ENCODE measurements at places on chromosomes 2 and 18.

DNA sequence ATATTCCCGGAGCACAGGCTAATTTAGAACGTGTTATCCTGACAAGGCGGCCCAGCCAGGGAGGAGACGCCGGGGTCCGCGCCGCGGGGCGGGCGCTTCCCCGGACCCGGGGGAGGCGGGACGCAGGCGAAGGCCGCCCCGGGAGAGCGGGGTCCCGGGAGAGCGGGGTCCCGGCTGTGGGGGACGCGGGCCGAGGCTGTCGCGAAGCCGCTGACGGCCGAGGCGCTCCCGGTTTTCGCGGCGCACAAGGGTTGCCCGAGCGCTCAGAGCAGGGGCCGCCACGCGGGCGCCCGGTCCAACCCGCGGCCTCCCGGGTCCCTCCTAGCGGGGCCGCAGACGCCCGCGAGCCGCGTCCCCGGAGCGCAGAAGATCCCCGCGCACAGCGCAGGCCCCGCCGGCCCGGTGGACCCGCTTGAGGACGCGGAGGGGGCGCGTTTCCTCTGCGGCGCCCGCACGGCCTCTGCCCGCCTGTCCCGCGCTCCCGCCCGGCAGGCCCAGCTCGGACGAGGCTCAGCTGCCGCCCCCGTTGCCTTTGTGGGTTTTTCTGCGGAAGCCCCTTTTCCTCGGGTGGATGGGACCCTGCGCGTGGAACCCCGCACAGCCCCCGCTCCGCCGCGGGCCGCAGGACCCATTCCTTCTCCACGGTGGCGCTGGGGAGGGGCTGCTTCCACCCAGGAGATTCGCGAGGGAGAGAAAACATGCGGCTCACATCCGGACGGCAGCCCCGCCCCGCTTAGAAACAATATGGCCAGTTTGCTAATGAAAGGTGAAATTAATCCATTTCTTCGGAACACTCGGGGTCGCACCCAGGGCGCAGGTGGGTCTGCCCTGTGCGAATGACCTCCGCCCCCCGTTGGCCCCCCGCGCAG lies 9.6 kb upstream of the KCNG2 start:
- no peak for DNase-seq

DNA sequence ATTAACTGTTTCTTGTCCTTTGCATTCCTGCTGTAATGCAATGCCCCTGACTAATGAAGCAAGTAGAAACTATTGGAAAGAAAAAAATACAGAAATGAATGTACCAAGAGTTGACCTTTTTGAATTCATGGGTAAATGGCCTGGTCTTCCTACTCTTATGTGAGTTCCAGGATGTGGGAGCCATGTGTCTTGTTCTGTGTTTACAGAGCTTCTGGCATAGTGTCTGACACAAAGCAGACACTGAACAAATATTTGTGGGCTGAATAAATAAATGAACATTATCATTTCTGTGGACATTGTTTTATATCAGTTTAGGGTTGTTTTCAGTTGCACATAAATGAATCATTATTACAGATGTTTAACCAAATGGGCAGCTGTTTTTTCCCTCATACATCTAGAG lies 155.5 kb downstream of the CD8B2 start:
- no peak for DNase-seq

DNA sequence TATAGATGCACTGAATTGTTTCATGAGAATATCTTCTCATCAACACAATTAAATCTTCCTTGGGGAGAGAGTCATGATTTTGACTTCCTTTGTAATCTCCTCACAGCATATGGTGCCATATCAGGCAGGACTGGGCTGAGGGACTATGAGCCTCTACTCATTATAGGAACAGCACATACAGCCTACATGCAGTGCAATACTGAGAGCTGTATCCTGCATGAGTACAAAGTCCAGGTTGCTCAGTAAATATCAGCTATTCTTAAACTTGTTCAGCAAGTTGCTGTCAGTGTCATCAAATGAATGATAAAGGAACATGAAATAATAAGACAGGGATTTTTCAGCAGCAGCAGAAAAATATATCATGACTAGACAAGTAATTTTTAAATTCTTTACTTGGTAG lies 10.8 kb downstream of the DLGAP1 start:
- DNase-seq, result no peak

- no peak for DNase-seq
These were observed 911.4 kb upstream of the SLC39A10 start for GRCh38 chr2:194745557-194746146.

GRCh38 chr18:35511428-35511827 lies 13.7 kb upstream of the INO80C start:
- no peak for DNase-seq

GRCh38 chr2:55761526-55761925 lies 67.9 kb upstream of the PNPT1 start:
- no peak for DNase-seq

- no peak for DNase-seq
These were observed 98.0 kb downstream of the RND3 start for GRCh38 chr2:150389447-150389846.

GRCh38 chr2:41735476-41735875 lies 312.3 kb upstream of the PKDCC start:
- no peak for DNase-seq

DNA sequence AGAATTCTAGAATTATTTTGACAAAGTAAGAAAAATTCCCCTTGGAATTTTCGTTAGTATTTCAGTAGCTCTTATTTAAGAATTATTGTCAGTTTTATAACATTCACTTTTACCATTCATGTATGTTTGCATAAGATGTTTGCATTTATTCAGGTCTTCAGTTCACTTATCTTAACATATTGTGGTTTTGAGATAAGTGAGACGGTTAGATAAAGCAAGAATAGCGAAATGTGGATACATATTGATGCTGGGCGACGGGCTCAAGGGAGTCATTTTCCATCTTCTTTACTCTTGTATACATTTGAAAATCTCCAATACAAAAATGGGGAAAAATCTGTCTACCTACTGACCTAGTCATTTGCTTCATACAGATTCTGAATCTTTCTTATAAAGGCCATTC lies 156.7 kb upstream of the HDAC4 start:
- no peak for DNase-seq

DNA sequence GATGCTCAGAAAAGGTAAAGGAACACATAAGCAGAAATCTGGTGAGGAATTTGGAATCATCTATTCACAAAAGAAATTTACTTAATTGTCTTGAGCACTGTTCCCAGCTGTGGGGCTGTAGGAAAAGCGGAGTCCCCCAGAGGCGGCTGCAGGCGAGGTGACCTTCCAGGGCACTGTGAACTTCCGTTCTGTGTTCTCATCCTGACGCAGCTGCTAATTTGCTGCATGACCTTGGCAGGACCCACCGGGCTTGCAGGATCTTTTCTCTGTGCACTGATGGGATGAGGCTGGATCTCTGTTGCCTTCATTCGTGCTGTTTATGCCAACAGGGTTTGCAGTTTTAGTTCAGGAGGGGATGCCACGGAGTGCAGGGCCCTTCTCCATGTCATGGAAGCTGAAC lies 301.9 kb upstream of the MYT1L start:
- DNase-seq, result no peak

- no peak for DNase-seq
These were observed 8.4 kb upstream of the PRKCE start for GRCh38 chr2:45643095-45643494.

GRCh38 chr18:58813105-58813504 lies 51.6 kb upstream of the ZNF532 start:
- DNase-seq, result no peak

DNA sequence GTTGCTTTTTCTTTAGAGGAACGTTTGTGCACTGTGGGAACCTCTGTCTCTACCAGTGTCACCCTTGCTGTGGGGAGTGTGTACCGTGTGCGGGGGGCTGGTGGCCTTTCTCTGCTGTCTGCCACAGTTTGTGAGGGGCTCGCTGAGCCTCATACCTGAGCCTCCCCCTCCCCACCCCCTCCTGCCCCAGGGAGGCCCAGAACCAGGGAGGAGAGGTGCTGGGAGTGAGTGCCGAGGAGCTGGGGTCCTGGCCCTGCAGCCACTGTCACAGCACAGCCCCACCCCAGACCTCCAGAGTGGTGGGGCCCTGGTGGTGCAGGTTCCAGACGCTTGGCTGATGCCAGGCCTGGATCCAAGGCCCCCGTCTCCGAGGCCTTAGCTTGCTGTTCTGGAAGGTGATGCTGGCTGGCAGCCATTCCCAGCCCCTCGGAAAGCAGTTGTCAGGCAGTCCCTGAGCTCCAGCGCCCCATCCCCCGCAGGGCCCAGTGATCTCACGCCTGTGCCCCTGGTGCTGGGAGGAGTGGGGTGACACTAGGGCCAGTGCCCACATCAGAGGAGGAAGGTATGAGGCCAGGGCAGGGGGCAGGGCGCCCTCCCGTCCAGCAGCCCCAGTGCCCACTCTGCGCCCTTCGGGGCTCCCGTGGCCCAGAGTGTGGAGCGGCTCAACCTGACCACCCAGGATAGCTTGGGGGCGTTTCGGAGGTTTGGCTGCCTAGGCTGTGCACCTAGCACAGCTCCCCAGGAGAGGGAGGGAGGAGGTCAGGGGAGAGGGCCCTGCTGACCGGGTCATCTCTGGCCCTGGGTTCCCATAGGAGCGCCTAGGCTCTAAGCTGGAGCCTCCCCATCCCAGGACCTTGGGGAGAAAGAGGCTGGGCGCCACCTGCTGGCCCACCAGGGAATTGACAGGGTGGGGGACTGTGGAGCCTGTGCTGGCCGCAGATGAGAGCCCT lies 53.0 kb upstream of the ALPP start:
- peak; percentile 46 for DNase-seq

DNA sequence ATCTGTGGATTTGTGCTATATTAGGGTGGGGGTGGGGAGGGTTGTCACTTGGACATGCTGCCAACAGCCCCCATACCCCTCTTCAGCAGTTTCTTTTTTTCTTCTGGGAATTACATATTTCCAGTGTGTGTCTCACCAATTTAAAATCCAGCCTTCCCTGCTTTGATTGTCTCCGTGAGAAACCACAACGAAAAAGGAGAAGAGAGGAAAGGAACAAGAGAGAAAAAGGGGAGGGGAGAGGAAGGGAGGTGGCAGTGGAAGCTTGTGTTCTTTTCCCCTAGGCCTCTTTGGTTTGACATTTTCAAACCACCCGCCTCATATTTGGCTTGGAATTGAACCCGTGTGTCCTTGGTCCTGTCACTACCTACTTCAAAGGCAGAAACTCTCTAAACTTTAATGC lies 860 bp downstream of the CTNNA2 start:
- DNase-seq, result no peak

GRCh38 chr2:56674084-56674483 lies 490.3 kb downstream of the CCDC85A start:
- no peak for DNase-seq

GRCh38 chr2:39008665-39009064 lies 112.2 kb downstream of the SOS1 start:
- no peak for DNase-seq

GRCh38 chr2:144524118-144525009 lies 4.4 kb upstream of the ZEB2 start:
- no peak for DNase-seq

DNA sequence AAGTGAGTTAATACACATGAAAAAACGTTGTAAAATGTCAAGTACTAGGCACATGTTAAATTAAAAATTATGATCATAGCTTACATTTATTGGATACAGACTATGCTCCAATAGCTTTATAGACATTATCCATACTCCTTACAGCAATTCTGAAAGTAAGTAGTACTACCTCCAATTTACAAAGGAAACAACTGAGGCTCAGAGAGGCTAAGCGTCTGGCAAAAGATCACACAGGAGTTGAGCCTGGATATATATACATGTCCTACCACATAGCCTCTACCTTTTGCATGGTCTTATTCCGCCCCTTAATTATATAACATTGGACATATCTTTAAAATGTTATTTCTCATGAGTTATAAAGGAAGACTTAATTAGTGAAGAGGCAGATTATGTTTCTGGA lies 127.3 kb downstream of the CSRNP3 start:
- no peak for DNase-seq

- no peak for DNase-seq
These were observed 96.8 kb downstream of the GLI2 start for GRCh38 chr2:120832296-120833070.

GRCh38 chr2:108637304-108637669 lies 82.0 kb upstream of the RANBP2 start:
- DNase-seq, result no peak

GRCh38 chr18:582465-582864 lies 2.3 kb downstream of the CETN1 start:
- DNase-seq, result no peak

GRCh38 chr18:50189160-50189559 lies 5.8 kb downstream of the MYO5B start:
- no peak for DNase-seq

GRCh38 chr2:133819906-133820305 lies 251.6 kb upstream of the NCKAP5 start:
- DNase-seq, result no peak

DNA sequence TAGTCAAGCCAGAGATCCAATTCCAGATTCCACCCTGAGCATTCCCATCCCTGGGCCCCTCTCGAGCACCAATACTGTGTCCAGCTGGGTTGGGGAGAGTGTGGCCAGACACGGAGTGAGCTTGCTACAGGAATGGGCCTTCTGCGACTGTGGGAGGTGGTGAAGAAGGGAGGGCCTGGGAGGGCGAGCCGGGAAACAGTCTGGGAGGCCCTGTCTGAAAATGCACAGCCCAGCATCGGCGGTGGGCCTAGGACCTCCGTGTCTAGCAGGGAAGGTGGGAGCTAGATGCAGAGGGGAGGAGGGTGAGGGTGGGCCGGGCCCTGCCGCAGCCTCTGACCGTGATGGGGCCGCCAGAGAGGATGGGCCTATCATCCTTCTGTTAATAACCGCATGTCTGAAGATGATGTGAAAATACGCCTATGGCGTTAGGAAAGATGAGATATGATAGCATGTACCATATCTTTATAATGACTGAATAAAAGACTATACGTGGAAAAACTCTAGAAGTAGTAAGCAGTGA lies 1.9 kb upstream of the OTOS start:
- no peak for DNase-seq

GRCh38 chr2:134883552-134884293 lies 34.9 kb upstream of the CCNT2 start:
- DNase-seq, result no peak

DNA sequence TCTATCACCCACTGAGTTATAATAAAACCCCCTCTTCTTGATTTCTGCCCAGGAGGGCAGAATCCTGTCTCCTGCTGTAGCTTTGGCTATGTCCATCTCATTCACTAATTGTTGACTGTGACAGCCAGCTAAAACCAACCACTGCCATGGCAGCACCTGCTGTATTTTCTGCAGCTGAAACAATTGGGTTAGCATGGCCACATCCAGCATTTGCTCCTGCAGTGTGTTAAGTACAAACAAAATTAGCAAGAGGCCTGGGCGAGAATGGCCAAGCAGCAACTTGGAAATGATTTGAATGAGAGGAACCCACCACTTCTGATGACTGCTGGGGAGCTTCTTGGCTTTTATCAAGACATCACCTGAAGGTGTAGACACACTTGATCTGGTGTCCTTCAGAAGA lies 89.4 kb upstream of the LRRTM1 start:
- no peak for DNase-seq

DNA sequence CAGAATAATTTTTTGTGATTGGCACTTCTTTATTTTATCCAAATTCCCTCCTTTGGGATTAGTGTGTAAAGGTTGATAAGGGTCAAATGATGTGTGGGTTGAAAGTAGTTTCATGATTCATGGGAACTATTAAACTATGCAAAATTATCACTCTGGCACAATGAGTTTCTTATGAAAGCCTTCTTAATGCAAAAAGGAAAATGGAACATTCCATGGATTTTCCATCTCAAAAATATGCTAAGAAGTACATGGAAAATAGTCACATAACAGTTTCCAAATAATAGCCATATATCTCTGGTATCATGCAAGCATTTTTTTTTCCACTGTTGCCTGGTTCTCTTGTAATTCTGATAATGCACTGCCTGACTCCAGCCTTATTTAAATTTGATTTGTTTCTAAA lies 639.7 kb downstream of the NR4A2 start:
- DNase-seq, result no peak
